ENCODE measurements at places on chromosomes 2 and 18.

DNA sequence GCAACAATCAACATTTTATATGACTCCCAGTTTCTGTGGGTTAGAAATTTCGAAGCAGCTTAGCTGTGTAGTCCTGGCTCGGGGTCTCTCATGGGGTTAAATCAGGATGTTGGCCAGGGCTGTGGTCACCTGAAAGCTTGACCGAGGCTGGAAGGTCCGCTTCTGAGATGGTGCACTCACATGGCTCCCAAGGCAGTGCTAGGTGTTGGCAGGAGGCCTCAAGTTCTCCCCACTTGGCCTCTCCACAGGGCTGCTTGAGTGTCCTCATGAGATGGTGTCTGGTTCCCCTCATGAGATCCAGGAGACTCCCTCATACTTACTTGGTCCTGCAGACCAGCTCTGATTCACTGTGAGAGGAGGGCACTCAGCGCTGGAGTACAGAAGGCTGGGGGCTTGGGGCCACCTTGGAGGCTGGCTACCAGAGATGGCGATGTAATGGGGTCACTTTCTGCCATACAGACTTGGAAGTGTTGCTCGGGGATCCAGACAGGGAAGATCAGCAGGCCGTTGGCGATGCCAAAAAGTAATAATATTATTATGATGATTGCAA, 98.8 kb downstream of the INHBB start:
- DNase-seq = no peak

- DNase-seq = peak; percentile 74
Observed at GRCh38 chr2:117832905-117833613, 18.6 kb downstream of the DDX18 start.

DNA sequence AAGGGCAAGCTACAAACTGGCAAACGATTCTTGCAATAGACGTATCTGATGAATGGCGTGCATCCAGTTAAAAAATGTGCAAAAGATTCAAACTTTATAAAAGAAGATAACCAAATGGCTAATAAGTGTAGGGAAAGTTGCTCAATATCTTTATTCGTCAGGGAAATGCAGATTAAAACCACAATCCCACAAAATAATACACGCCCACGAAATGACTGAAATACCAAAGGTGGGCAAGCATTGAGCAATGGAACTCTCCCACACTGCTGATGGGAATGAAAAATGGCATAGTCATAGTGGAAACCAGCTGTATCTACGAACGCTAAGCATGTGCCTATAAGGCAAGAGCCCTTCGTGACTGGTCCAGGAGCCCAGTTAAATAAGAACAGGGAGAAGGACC, 168.6 kb upstream of the SIX2 start:
- peak; percentile 98 for DNase-seq

DNA sequence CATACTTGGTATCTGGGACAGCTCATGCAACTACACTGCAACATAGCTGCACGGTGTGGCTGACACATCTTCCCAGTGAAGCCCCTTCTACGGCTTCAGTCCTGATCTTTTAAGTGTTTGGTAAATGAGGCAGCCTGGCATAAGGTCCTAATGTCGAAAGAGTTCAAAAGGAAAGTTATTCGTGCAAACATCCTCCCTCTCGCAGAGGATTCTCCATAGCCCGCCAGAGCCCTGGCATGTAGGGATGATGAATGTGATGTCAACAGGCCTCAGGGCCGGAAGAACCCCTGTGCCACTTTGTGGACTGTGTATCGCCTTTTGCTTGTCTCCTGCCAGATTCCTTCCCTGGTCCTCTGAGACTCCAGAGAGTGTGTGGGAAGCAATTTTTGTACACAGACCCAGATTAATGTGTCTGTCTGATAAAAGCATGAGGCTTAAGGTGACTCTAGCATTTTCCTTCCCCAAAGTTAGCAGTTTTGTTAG, 88.5 kb downstream of the SOCS6 start:
- peak; percentile 72 for DNase-seq

- peak; percentile 31 for DNase-seq
Observed at GRCh38 chr2:111983478-111984212, 71.4 kb upstream of the TMEM87B start.

DNA sequence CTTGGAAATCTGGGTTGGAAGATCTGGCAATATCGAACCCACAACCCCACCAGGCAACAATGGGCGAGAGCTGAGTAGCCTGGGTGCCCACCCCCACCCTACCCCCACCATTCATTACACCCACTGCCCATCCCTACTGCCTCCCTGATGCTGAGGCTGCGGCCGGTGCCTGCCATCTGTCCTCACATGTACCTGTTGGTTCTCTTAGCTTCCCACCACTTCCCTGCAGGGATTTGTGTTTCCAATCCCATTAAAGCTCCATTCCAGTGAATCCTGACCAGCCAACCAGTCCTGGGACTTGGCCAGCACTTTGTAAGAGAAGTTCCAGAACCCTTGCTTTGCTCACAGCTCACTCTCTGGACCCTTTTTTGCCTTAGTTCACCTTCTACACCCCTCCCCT, 163.0 kb upstream of the SH3BP4 start:
- DNase-seq = no peak

DNA sequence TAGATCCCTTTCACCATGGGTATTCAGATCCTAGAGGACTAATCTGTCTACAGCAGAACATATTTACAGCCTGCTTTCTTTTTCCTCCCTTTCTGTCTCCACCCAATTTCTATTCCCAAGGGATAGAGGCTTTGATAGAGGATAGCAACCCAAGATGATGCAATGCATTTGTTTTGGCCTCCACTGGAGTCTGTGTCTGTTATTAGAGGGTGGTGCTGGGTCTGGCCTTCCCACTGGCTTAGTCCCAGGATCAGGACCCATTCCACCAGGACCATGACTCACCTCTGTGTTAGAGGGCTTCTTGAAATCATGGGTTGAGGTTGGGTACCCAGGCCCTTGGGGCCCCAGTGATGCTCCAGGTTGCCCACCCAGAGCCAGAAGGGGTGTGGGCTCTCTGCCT, 239.7 kb upstream of the TNP1 start:
- peak; percentile 35 for DNase-seq

DNA sequence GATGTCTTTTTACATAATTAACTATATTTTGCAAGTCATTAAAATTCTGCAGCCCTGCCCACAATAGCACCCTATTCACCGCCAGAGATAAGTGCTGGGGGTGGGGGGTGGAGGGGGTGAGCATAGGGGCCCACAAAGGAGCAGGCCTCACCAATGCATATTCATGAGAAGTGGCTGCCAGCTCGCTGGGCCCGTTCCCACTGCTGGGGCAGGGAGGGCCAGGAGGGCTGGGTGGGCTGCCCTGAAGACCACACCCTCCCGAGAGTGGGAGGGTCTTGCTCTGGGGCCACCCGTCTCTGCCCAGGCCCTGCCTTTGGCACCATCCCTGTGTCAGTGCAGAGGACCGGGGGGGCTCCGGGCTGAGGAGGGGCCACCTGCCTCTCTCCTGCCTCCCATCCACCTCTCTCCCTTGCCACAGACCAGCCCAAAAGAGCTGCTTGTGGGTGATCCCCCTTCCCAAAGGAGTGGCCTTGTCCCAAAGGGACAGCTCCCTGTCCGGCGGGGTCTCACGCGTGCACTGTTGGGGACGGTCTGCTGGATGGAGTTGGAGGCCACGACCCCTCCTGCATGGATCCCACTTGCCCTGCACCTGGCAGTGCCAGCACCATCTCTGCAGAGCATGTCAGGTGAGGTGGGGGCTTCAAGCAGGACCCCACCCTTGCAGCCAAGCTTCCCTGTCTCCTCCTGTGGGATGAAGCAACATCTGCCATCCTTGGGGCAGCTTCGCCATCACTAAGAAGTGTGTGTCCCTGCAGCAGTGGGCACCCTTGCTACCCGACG, 138.8 kb upstream of the GPC1 start:
- no peak for DNase-seq

DNA sequence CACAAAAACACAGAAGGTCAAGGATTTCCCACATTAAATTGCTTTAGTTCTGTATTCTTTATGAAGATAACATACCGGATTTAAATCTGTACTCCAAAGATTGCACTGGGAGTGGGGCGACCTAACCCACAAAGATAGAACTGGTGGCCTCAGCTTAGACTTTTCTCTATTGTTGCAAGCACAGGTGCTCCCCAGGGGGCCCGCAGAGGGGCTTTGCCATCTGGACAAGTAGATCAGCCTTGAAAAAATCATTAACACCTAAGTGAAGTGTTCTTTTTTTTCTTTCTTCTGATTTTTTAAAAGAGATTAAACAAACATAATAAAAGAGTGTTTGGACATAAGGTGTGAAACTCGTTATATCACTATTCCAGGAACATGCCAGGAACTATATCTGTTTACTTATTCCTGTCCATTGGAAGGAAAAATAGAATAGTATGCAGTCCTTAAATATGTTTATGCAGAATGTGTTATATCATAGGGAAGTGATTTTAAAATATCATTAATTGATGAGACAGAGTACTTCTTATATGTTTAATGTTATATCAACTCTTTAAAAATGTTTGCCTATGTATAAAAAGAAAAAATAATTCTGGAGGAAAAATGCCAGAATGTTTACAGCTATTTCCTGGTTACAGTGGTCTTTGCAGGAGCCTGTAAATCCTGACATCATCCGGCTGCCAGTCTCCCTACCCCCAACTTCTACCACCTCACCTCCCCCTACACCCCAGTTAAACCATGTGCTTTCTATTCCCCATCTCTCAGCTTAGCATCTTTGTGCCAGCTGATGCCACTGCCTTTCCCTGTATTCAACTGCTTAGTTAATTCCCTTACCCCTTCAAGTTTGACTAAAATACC, 679.2 kb downstream of the CNTNAP5 start:
- no peak for DNase-seq

GRCh38 chr2:75326645-75327044, 127.3 kb upstream of the TACR1 start:
- DNase-seq = no peak

- no peak for DNase-seq
Observed at GRCh38 chr2:197445746-197446145, 7.6 kb upstream of the COQ10B start.

DNA sequence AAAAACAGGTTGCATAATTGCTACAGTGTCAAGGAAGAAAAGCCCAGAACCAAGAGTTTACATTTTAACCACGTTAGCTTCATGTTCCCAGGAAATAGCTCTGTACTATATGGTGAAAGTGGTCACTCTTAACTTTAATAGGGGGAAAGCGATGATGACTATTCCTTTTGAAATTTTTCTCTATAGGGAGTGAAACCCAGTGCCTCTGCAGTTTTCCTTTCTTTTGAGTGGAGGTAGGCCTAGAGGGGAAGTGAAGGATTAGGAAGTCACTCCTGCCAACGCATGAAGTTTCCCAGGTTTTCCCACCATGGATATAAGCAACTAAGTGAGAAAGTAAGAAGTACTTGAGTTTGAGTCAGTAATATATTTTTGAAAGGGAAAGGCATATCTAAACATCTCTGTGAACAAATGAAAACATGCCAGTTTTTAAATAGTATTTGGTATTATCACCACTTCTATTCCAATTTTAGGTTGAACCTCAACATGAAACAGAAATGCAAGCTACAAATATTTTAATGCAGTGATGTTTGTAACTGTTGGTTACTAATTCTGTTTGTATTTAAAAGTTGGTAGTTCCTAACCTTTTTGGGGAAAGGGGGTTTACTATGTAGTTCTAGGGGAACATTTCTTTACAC, 91.9 kb downstream of the VRK2 start:
- DNase-seq = no peak

- peak; percentile 42 for DNase-seq
Observed at GRCh38 chr2:159227467-159227866, 59.0 kb downstream of the WDSUB1 start.
